A549 treated with ZK216348 at 1 μM for 4 hours (cell line): ENCODE measurements at places on chromosomes 12 and 14. TPM values are rescaled to one million over a fixed set of nuclear protein-coding genes. Genes with fewer than 3 reads are reported as not detected.

Gene C12orf57
- 240 to 311 TPM (median 303 TPM) in 5 replicates for total RNA-seq

Gene BCL2L2
- 15.2 to 23.4 TPM (median 20.0 TPM) in 5 replicates for total RNA-seq

Gene RNASE3
- total RNA-seq, result not detected in 5 replicates

Gene FGF23
- total RNA-seq, result not detected in 5 replicates

Gene TSHR
- total RNA-seq, result not detected in 5 replicates

Gene OVCH1
- total RNA-seq, result not detected in 5 replicates

Gene RNASE1
- 0.19 to 0.33 TPM (median 0.27 TPM) in 3 of 5 replicates, not detected in the others for total RNA-seq

Gene OTOGL
- total RNA-seq, result not detected in 5 replicates

Gene CLEC14A
- not detected in 5 replicates for total RNA-seq

Gene ETFBKMT
- 0.40 to 1.4 TPM (median 0.72 TPM) in 5 replicates for total RNA-seq

Gene DCN
- not detected in 5 replicates for total RNA-seq

Gene DENR
- total RNA-seq, result 51.9 to 71.8 TPM (median 59.0 TPM) in 5 replicates

Gene HCAR1
- total RNA-seq, result 0.04 TPM in 2 of 5 replicates, not detected in the others
